ENCODE measurements at places on chromosomes 6 and 20.

DNA sequence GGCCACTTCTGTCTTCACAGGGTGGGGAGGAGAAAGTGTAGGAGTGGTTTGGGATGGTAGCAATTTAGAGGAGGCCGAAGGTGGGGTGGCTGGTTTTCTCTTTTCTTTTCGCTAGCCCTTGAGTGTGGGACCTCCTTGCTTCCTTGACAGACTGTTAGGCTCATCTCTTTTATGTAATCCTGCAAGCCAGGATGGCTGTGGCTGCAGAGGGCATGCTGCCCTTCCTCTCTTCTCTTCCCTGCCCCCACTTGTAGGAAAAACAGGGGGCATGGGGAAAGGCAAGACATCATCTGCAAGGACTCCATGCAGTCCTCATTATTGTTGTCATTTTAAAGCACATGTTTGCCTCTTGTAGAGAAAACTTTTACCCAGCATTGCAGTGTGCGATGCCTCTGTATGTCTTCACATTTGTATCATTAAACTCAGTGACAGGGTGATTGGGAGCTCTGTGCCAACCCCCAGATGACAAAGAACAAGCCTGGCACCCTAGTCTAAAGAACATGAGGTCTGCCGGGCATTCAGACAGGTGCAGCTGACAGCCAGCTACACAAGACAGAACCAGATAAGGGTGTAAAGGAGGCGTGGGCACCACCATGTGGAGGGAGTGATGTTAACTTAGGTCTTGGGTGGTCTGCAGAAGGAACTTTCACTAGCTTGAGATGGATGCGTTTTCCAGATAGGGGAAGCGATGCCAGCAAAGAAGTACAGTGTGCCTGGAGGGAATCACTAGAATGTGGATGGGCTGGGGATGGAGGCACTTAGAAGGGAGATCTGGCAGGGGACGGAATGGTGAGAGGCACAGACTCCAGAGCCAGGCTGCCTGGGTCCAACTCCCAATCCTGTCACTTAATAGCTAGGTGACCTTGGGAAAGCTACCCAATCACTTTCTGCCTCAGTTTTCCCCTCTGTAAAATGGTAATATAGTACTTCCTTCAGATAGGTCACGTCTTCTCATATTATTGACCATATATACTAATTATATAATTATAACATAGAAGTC is 207.6 kb downstream of the TBC1D7 start:
- DNase-seq: no peak

GRCh38 chr20:23049201-23050075 is at the start of gene THBD:
TSS of gene THBD (minus strand) at chr20:23049672. CDS start at chr20:23049504, 168 bp downstream.
- DNase-seq: no peak

DNA sequence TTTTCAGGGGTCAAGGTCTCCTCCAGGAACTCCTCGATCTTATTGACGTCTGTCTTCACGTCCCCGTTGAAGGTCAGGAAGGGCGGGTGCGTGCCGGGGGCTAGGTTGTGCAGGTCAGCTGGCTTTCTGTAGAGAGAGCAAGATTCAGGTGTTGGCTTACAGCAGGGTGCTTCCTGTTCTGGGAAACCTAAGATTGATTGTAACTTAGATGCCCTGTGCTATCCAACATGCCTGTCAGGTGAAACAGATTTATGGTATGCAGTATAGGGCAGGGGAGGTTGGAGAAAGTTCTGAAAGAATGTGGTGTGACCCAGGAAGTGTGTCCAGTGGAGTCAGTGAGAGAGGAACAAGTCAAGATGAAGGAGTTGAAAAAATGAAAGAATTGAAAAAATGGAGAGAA is 66.4 kb downstream of the CLIC5 start:
- no peak for DNase-seq

DNA sequence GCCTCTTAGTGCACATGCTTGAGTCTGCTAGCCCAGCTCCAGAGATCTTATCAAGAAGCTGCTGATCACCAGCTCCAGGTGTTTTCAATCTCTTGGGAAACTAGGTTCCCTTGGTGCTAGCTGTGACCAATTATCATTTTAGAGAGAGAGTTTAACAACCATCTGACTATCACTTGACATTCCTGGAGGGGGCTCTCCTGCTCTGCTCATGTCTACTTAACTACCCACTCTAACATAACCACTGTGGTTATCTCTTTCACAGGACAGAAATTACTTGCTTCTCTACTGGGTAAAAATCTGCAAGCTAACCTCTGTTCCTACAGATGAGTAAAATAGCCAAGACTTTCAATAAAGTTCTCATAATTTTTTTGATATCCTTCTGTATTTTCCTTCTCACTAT is 823.4 kb upstream of the GJE1 start:
- no peak for DNase-seq

Data from NCI-H2029 treated with DMSO at 0.1 percent for 48 hours (cell line).